NCI-H69 (cell line): ENCODE measurements at places on chromosomes 12 and 14.
A peak's percentile ranks its signal among the peaks of the same experiment; 100 is the strongest.

DNA sequence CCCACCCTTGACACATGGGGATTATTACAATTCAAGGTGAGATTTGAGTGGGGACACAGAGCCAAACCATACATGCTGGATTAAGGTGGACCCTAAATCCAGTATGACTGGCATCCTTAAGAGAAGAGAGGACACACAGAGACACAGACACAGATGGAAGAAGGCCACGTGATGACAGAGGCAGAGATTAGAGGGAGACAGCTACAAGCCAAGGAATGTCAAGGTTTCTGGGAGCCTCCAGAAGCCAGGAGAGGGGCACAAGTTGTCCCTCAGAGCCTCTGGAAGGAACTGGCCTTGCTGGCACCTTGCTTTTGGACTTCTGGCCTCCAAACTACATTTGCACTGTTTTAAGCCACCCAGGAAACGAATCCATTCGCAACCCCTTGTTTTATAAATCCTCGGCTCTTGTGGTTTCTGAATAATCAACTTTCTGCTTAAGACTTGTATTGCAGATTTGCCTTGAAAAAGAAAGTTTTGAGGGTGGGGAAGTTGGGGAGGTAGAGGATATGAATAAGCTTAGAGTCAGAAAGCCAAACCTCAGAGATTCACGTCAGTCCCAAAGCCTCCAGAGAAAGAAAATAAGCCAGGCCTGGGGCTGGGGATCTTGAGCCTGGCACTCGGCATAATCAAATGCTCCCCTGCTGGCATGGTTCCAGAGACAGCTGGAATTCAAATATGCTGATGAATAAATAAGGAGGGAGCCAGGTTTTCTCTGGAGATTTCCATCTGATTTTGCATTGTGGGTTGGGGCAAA, 224.2 kb upstream of the PWP1 start:
- peak; percentile 79 for DNase-seq

DNA sequence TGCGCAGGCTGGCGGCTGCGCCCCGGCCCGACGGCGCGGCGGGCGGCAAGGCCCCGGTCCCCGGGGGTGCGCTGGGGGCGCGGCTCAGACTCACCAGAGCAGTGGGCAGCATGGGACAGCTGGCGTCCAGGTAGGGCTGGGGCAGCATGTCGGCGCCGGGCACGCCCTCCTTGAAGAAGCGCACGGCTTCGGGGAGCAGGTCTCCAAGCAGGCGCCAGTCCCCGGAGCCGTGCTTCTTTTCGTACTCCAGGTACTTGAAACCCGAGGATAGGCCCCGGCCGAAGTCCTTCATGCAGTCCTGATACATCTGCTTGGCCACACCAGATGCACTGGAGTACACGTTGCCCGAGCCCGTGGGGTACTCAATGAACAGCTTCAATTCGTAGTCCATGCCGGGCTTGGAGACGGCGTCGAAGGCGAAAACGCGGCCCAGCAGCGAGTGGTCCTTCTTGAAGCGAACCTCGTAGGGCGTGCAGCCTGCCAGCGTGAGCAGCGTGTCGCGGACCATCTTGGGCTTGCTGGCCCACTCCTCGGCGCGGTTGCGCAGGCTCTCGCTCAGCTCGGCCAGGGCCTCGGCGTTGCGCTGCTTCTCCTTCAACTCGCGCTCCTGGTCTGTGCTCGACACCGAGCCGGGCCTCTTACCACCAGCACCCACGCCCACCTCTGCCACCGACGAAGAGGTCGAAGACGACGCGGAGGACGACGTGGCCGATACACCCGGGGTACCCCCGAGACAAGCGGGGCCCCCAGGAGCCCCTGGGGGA, 2.2 kb downstream of the IRF2BPL start:
- DNase-seq: peak; percentile 82

- DNase-seq: no peak
Observed at GRCh38 chr14:100107236-100107635, 42.0 kb downstream of the EVL start.

- DNase-seq: peak; percentile 28
Observed at GRCh38 chr14:36275741-36276140, 44.7 kb downstream of the MBIP start.

GRCh38 chr14:23299211-23299957, 3.3 kb downstream of the PPP1R3E start:
- peak; percentile 34 for DNase-seq

- peak; percentile 85 for DNase-seq
Observed at GRCh38 chr12:64256166-64256800, 34.2 kb upstream of the KICS2 start.

DNA sequence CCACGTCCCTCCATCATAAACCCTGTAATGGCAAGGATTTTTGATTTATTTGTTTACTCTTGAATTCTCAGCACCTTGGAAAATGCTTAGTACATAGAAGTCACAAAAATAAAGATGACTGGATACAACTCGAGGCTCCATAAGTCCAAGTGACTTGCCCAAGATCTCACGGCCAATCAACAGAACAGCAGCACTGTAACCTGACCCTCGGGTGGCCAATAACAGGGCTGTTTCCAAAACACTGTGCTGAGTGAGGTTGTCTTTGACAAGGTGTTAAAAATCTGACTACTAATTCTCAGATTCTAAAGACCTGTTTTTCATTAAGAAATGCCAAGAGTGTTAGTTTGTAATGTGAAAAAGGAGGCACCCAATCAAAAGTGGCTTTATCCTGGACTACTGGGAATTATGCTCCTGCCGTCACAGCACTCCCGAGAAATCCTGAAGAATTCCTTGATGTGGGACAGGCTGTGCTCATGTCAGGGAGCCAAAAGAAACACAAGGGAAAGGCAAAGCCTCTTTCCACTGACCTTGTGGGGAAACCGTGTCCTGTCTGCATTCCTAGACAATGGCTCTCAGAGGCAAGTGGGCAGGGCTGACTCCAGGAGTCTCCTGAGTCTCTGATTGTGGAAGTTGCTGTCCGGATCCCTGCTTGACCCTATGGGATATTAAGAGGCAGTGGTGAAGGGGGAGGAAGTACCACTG, 204.7 kb upstream of the PELI2 start:
- DNase-seq: no peak

DNA sequence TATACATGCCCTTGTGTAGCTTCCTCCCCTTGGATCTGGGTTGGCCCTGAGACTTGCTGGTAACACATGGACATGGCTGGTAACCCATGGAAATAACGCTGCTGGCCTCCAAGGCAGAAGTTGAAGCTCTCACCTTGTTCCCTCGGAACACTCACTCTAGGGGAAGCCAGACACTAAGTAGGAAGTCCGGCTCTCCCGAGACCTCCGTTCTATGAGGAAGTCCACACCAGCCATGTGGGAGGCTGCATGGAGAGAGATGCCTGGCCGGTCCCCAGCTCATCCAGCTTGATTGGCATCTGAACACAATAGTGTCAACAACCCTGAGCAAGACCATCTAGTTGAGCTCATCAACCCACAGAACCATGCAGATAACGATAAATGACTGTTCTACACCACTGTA, 39.7 kb upstream of the VRK1 start:
- no peak for DNase-seq

- DNase-seq: no peak
Observed at GRCh38 chr14:24150993-24151392, 3.7 kb downstream of the RNF31 start.

- DNase-seq: peak; percentile 89
Observed at GRCh38 chr14:77067632-77068516, 30.2 kb upstream of the CIPC start.

DNA sequence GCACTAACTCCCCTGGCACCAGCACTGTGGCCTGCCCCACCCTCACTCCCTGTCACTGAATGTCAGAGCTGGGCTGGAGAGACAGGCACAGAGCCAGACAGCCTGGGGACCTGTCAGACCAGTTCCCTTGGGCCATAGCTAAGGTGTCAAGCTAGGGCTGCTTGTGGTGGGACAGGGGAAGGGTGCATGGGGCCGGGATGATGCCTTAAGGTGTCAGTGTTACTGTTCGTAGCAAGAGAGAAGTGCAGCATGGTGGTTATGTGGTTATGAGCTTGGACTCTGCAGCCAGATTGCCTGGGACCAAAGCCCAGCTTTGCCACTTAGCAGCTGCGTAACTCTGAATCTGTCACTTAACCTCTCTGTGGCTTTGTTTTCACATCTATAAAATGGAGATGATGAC, 3.8 kb downstream of the RAPGEF3 start:
- no peak for DNase-seq

GRCh38 chr14:99759546-99759925, 33.7 kb upstream of the EML1 start:
- DNase-seq: no peak

DNA sequence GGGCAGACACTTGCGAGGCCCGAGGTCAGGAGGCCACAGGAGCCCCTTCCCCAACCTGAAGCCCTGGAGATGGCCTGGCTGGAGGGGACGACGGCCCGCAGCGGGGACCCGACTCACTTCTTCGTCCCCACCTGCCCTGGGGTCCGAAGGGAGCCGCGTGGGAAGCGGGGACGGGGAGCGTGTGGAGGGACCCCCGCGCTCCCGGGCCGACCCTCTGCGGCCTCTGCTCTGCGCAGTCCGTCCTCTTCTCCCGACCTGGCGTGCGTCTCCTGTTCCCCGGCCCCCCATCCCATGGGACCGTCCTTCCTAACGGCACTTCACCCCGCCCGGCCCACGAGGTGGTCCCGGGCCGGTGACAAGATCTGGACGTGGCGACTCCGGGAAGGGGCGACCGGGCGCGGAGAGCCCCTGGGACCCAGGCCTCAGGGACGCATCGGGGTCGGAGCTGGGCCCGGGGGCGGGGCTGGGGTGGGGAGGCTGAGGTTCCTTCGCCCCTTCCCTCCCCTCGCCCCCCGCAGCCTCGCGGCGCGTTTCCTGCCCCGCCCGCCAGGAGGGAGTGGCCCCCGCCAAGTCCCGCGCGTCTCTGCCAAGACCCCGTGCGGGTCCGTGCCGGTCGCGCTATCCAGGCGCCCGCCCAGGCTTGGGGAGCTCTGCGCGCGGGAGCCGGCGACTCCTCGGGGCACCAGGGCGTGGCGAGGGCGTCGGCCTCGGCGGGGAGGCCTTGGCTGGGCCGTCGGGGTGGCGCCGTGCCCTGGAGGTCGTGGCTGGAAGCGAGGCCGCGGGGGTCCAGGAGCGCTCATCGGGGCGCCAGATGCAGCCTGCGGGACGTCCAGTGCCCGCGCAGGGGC, 97.1 kb downstream of the TNFAIP2 start:
- DNase-seq: no peak

DNA sequence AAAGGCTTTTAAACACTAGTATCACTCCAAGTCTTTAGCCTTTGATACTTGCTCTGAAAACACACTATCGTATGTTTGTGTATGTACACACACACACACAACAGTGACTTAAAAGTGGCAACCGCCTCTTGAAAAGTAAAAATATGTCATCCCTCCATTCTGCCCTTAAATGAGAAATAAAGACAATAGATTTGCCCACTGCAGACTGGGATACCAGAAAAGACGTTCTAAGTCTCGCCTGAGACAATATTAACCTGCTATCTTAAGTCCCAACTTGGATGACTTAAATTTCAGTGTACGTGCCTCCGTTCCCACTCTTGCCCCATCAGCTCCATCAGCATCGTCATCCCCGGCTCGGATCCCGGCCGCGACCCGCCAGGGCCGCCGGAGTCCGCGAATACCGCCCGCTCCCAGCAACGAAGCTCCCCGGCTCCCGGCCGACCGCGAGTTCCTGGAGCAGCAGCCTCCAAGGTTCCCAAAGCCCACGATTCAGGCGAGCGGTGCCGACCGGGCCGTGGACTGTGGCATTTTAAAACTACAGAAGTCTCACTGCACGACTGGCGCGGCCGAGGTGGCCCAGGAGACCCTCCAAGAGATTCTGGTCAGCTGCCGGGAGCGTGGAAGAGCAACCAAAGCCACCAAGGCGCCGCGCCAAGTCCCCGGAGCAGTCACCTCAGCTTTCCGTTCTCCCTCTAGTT, 2.8 kb upstream of the ARID2 start:
- DNase-seq: peak; percentile 86

GRCh38 chr12:86724716-86725115, 468.5 kb upstream of the MGAT4C start:
- no peak for DNase-seq

DNA sequence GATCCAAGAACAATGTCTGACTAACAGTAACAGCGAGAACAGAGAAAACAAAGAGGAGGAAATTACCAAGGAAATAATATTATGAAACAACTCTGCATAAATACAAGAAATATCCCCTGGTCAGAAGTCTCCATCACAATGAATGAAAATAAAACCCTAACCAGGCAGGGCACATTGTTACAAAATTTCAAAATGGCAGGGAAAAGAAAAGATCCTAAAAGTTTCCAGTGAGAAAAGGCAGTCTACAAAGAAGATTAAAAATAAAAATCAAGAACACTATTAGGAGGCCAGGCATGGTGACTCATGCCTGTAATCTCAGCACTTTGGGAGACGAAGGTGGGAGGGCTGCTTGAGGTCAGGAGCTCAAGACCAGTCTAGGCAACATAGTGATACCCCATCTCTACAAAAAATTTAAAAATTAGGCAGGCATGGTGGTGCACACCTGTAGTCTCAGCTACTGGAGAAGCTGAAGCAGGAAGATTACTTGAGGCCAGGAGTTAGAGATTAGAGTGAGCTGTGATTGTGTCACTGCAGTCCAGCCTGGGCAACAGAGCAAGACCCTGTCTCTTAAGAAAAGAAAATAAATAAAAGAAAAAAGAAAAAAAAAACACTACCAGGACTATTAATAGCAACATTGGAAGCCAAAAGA, 47.8 kb downstream of the FERMT2 start:
- no peak for DNase-seq

GRCh38 chr14:99548871-99549515, 55.0 kb downstream of the CCDC85C start:
- peak; percentile 52 for DNase-seq

DNA sequence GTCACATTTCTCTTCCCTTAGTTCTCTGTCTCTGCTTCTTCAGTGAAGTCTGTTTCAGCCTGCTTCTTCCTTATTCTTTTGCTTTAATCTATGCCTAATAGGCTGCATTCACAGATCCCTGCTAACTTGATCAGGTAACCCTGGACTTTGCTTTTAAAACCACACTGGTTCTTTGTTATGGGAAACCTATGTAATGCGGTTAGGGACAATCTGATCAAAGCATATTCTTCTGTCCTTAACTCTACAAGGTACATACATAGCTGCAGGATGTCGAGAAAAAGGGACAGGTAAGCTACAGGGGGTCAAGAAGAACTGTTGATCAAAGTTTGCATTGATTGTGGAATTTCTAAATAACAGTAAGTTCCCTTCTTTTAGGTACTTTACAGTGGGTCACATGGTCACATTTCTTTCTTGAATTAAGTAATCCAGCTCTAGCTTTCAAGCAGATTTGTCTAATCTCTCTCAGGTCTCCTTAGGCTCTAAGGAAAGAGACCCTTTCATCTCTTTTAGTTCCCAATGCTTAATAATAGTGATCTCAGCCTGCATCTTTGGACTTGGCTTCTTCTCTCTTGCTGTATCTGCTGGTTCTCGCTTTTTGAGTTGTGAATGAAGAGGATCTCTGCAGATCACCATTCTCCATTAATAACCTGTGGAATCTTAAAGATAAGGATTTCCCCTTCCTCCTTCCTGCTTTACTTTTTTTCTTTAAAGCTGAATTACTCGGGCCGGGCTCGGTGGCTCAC, 3.8 kb downstream of the COPZ1 start:
- DNase-seq: no peak

GRCh38 chr14:22491683-22492621, 97.1 kb downstream of the DAD1 start:
- no peak for DNase-seq
